Cerebellar nuclear complex (tissue), 1 donor: ENCODE measurements at places on chromosomes 2 and 18.

GRCh38 chr2:128584296-128584890 is 265.7 kb upstream of the HS6ST1 start:
- no peak for DNase-seq

DNA sequence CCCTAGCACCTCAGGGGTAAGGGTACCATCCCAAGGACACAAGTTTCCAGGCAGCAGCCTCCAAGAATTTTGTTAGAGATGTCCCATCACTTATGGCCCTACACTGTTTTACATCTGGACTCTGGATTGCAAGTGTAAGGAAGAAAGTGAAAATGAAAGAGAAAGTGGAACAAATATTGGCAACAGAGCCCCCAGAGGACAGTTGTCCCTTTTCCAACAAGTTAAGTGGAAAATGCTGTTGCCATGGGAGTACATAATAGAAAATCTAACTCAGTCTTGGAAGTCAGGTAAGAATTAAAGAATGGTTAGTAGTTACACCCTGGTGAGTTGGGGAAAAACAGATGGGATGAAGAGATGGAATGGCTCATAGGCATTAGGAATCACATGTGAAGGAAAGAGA is 50.6 kb downstream of the TTC21B start:
- no peak for DNase-seq

- DNase-seq = no peak
Measured at GRCh38 chr2:12303181-12304030, 413.3 kb upstream of the TRIB2 start.

DNA sequence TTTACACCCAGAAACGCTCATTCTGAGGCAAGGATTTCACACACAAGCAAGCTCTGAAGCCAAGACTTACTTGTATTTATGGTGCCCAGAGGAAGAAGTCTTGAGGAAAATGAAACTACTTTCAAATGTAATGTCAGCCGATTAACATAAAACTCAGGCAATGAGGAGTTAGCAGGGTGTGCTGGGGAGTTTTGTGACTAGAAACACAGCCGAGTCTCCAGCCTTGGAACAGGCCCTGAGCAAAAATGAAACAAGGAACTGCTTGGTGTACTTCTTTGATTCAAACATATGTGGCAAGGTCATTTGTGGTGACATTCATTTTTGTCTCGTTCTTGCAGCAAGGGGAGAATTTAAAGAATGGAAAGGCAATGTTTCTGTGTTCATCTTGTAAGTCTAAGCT is 4.5 kb downstream of the DYTN start:
- no peak for DNase-seq

DNA sequence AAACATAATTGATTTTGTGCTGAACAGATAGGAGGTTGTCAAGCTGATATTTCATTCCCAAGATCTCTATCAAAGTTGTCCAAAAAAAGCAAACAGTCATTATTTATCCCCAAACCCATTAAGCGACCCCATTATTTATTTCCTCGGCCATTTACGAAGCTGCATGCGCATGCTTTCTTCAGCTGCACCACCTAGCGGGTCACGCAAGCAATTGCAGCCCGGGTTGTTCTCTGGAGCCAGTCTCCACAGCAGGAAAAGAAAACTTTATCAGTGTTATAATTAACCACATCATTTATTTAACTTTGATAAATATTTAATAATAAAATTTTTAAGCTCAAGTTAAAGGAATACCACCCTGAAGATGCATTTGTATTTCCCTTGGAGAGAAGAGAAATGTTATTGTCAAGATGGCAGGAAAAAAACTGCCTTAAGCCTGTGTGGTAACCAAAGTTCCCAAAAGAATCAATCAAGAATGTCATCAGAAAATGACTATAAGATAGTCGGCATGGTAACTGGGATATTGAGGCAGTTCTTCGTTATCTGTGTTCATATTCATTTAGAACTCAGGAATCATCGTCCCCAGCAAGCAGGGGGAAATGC is 304.7 kb downstream of the FBXO15 start:
- no peak for DNase-seq

- no peak for DNase-seq
Measured at GRCh38 chr2:27754138-27754588, 17.4 kb upstream of the MRPL33 start.

DNA sequence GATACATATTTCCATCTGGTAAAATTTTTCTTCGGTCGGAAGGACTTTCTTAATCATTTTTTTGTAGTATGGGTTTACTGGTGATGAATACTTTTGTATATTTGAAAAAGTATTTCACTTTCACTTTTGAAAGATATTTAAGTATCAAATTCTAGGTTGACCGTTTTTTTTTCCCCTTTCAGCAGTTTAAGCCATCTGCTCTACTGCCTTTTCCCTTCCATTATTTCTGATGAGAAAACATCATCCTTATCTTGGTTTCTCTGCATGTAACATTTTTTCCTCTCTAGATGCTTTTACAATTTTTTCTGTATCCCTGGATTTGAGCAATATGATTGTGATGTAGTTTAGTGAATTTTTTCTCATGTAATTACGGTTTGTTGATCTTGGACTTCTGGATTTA is 87.0 kb downstream of the MTX2 start:
- DNase-seq = no peak

DNA sequence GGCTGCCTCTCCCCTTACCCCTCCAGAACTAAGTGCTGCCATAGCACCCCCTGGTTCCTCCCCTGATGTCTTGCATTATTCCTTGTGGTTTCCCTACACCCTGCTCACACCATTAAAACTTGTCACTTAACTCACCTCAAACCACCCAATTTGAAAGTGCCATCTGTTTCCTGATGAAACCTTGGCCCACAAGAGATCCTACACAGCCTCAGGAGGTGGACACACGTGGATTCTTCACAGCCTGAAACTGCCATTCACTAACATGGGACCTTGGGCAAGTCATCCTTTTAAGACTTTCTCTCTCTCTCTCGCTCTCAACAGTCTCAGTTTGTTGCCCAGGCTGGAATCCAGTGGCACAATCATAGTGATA is 27.5 kb upstream of the FAM124B start:
- DNase-seq = no peak

GRCh38 chr18:25814841-25815458 is 275.5 kb downstream of the SS18 start:
- DNase-seq = no peak

GRCh38 chr2:200584639-200585038 is 1.2 kb upstream of the AOX1 start:
- no peak for DNase-seq

- no peak for DNase-seq
Measured at GRCh38 chr2:222641336-222641735, 14.6 kb downstream of the FARSB start.

DNA sequence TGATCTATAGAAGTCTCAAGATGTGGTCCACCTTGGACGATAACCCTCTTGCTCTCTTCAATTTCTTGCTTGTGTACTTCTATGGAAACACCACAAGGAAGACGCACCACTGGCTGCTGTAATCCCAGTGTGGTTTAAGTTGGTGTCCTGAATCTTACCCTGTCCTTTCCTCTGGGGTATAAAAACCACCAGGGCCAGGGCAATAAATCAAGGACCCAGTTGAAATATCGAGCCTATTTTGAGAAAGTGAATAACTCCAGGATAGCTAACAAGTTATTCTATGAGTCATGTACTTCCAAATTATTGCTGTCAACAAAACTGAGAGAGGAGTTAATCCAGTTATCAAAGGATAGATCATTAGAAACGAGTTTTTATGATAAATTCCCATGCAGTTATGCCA is 137.0 kb downstream of the RND3 start:
- DNase-seq = no peak

DNA sequence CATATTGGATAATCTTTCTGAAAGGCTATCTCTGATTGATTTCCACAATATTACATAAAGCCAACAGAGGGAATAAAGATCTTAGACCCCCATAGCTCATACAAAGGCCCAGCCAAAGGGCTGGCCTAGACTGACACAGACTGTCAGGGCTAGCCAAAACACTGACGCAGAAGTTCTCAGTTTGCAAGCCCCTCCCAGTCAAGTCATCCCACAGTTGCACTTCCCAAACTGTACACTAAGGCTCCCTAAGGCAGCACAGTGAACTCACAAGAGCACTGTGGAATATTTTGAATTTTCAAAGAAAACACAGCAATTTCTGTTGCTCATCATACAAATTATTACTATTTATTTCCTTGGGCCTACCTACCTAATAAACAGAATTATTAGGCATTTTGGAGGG is 244.9 kb downstream of the SP3 start:
- DNase-seq = no peak

- DNase-seq = no peak
Measured at GRCh38 chr2:181172676-181173075, 192.3 kb downstream of the UBE2E3 start.

- no peak for DNase-seq
Measured at GRCh38 chr18:6885992-6886796, 156.7 kb downstream of the ARHGAP28 start.

GRCh38 chr2:143300536-143300935 is 171.3 kb downstream of the ARHGAP15 start:
- DNase-seq = no peak

DNA sequence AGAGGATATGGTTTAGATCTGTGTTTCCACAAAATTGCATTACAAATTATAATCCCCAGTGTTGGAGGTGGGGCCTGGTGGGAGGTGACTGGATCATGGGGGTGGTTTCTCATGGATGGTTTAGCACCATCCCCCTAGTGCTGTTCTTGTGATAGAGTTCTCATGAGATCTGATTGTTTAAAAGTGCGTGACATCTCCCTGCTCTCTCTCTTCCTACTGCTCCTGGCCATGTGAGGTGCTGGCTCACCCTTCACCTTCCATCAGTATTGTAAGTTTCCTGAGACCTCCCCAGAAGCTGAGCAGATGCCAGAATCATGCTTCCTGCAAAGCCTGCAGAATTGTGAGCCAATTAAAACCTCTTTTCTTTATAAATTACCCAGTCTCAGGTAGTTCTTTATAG is 33.1 kb downstream of the LHCGR start:
- no peak for DNase-seq

DNA sequence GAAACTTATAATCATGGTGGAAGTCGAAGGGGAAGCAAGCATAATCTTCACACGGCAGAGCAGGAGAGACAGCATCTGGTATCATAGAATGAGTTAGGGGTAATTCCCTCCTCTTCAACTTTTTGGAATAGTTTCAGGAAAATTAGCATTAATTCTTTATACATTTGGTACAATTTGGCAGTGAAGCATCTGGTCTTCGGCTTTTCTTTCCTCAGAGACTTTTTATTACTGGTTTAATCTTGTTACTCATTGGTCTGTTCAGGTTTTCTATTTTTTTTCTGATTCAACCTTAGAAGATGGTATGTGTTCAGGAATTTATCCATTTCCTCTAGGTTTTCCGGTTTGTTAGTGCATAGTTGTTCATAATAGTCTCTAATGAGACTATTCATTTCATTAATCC is 39.7 kb upstream of the ABCA12 start:
- DNase-seq = no peak

- no peak for DNase-seq
Measured at GRCh38 chr2:241562269-241562891, 3.8 kb downstream of the BOK start.

DNA sequence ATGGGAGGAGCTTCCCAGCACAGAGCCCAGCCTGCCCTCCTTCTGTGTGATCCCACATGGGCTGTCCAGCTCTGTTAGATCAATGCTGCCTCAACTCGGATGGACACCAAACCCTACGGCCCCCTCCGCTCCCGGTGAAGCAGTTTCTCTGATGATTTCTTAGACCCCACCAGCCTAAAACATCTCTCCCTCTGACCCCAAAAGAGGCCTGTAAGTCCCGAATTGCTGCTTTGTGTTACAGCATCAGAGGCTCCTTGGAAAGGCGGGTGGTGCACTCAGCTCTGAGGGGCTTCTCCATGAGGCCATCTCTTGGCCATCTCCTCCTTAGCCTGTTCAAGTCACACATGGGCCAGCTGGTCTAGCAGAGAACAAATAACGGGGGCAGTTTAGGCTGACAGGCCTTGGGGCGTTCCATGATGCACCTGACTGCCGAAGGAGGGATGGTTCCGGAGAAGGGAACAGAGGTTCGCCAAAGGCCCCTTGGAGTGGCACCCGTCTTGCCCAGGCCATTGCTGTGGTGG is 240.7 kb downstream of the SH3RF3 start:
- no peak for DNase-seq

DNA sequence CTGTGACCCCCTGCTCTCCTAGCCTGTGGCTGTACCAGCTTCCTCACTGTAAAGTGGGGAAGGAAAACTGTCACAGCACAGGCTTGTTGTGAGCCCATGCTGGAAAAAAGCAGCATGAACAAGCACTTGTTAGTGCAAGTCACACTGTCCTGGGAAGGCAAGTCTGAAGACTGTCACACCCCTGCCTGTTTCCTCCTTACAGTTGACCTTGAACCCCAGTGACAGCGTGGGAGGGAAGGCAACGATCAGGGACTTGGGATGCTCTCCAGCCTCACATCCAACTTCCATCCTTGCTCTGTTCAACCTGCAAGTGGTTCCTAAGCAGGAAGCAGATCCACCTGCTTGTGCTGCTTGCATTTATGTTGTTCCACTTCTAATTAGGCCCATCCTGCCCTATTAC is 311.3 kb upstream of the KLHL29 start:
- DNase-seq = no peak

- no peak for DNase-seq
Measured at GRCh38 chr2:12890481-12890991, 173.8 kb downstream of the TRIB2 start.

DNA sequence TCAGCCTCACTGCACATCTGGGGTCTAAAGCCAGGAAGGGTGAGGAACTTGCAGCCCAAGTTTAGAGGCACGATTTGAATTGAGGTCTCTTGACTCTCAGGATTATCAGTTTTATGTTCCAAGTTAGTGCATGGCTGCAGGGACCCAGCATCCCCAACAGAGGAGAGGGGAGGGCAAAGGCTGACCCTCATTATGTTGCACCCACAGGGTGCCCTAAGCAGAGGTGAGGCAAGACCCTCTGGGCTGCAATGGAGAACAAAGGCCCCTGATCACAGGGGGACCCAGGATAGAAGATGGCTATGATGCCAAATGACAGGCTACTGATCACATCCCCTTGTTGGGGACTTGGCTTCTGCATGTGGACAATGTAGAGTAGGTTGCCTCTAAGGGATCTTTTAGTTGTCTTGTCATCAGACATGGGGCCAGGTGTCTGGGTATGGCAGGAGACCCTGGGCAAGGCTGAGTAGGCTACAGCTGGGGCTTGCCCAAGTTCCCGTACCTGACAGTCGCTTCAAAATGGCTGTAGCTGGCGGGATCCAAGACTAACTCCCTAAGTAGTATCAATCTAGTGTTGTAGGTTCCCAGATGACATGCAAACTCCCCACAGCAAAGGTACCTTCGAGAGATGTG is 4.5 kb upstream of the GDF7 start:
- no peak for DNase-seq

GRCh38 chr2:138782383-138782782 is 2.2 kb upstream of the NXPH2 start:
- DNase-seq = no peak

DNA sequence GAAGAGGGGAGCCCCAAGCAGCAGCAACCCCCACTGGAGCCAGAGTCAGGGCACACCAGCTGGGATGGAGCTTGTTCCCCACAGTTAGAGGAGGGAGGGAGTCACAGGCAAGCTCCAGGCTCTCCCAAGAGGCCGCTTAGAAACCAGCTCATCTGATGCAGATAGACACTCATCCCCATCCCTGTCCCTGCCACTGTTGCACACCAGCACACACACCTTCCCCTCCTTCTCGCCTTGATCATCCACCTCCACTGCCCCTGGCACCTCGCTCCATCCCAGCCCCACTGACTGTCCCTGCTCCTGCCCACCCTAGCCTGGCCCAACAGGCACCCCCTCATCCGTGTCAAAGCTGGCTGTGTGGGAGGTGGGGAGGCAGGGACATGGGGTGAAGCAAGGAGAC is 1.5 kb upstream of the RUFY4 start:
- no peak for DNase-seq
